ENCODE measurements at places on chromosomes 5 and 9.

DNA sequence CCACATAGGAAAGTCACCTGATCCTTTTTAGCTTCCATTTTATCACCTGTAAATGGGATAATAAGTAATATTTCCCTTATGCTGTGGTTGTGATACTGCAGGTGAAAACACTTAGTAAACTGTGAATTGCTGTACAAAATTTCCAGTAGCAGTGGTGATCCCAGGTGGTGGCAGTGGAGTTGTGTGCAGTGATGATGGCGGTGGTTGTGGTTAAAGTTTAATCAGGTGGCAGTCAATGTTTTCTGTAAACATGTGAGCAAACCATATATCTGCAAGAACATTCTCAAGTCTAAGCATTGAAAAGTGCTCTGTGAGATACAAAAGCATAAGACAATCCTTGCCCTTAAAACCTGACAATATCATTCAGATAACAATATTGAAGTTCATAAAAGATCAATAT lies 480.2 kb downstream of the RASEF start:
- no peak for DNase-seq

GRCh38 chr9:18060269-18060934 lies 413.6 kb upstream of the ADAMTSL1 start:
- DNase-seq, result no peak

DNA sequence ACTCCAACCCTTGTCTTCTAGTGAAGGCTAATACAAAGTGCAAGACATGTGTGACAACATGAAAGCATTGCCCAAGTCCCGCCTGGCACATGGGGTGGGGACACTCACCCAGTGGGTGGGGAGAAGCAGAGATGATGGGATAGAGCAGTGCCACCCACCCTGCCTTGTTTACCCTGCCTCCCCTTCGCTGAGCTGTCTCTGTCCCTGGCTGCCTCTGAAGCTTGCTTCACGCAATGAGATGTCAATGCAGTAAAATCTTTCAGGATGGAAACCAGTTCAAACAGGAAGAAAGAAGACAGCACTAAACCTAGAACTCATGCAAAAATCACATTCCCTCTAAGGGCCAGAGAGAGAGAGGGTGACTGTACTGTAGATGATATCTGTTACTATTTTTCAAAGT lies 148.0 kb downstream of the INSYN2B start:
- DNase-seq, result no peak

GRCh38 chr9:110626101-110626829 lies 42.3 kb upstream of the MUSK start:
- DNase-seq, result no peak

GRCh38 chr5:78007233-78007632 lies 231.1 kb upstream of the TBCA start:
- no peak for DNase-seq

DNA sequence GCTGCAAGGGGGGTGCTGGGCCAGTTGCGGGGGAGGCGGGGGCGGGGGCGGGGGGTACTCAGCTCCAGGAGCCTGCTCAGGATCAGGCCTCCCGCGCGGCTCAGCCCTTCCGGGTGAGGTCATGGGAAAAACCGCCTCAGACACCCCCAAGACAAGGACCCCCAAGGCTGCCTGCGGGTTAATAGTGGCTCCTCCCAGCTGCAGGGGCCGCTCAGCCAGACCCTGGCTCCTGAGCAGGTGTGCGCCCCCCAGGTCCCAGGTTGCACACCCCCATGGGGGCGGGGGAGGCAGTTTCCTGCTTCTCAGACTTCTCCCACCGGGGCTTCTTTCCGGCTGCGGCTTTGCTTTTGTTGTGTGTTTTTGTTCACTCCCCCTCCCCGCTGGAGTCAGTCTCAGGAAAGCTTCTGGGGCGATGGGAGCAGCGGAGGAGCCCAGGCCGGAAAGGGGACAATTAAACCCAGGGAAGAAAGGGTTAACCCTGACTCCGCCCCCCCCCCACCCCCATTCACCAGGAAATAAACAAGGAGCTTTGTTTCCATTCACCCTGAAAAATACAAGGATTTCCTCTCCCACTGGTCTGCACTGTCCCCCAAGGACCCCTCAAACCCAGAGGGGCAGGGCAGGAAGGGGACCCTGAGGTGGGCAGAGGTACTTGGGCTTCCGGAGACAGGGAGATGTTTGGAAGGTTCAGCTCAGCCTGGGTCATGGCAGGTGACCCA lies 42.3 kb upstream of the NOTCH1 start:
- peak; percentile 89 for DNase-seq
